ENCODE measurements at places on chromosomes 6 and 20.

DNA sequence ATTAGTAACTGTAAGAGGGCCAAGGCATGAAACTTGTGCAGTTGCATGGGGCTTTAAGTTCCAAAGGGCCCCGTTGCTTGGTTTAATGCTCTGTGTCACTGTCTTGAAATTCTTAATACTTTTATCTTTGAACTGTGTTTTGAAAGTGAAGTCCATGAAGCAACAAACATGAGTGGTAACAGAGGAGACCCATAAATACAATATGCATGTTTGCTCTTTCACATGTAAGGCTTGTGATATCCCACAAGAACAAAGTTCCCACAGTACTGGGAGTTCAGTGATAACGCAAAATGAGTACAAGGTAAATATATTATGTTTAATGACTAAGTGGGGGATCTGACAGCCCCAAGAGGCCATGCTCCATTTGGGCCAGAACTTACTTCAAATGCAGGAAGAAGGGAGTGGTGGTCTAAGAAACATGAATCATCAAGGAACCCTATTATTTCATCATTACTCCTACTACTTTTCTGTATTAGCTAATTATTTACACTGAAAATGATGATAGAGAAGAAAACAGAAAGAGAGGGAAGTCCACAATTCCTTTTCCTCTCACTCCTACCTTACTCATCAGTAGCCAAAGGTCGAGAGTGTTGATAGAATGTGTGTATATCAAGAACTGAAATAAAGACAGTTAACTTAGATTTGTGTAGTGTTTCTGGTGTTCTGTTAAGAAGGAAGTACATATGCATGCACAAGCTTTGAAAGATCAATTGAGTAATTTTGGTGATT is 157.3 kb downstream of the PHF3 start:
- no peak for DNase-seq

- DNase-seq: no peak
Measured at GRCh38 chr6:128053109-128053508, 152.3 kb upstream of the THEMIS start.

DNA sequence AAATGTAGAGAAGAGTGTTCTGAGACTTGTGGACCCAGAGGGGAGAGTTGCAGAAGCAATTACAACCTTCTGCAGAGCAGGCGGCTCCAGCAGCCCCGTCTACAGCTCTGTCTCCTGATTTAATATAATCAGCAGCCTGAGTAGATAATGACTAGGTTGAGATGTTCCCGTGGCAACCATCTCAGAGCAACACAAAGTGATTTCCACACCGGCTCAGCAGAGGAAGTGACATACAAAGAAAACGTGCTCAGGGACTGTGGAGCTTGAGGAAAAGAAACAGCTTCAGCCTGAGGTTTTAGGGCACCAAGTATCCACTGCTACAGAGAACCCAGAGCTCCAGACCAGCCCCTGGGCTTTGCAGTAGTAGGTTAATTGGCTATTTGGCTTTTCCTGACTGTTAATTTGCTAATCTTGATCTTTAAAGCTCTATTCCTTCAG is 136.4 kb downstream of the MTFR2 start:
- no peak for DNase-seq

DNA sequence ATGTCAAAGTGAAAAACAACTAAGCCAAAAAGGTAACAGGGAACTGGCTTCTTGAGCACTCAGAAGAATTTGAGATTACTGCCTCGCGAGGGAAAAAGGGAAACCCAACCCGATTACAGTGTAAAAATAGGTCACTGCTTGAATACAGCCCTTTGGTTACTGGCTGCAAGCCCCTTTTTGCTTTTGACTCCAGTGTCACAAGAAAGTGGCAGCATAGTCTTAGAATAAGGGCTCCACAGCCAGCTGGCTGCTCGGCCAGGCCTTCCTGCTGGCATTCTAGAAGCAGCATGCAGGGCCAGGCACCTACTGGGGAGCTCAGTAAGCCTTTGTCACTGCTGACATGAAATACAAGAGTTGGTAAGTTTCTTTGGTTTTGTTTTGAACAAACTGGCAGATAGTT is 83.0 kb downstream of the ZHX3 start:
- DNase-seq: no peak

DNA sequence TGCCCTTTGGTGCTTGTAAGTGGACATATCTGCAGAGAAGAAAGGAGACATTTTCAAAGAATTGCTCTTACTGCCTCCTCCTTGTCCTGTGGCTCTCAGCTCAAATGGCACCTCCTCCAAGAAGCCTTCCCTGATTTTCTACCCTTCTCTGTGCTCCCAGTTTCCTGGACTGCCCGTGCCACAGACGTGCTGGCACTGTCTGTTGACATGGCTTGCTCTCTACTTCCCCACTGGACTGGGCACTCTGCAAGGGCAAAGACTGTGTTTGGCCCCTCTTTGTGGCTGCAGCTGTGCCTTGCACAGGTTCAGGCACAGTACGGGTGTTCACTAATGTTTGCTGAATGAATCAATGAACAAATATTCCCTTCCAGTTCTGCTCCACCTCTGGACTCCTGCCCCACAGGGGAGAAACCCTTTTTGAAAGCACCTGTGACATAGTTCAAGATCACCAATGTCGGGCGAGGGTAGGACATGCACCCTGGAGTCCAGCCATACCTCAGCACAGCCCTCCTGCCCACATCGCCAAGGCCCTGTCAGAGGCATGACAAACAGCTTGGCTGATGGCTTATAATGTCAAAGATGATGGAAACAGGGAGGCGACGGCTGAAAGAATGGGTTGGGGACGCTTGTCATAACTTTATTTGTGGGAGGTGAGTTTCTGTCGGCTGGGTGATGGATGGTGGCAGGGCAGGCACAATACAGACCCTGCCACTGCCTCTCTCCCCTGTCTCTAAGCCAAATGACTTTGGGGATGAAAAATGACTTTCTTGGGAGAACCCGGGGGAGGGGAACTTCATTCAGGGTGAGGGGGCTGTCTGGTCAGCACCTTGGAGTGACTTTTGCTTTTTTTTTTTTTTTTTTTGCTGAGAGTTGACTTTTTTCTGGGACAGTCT is 15.6 kb upstream of the CTNNBL1 start:
- no peak for DNase-seq

- no peak for DNase-seq
Measured at GRCh38 chr20:12409501-12409900, 491.8 kb downstream of the BTBD3 start.

GRCh38 chr6:36337814-36338213 is 1.1 kb upstream of the BNIP5 start:
- DNase-seq: no peak
